ENCODE measurements at places on chromosomes 6 and 20.

- no peak for DNase-seq
These were observed 11.7 kb upstream of the STX7 start for GRCh38 chr6:132524646-132525045.

- no peak for DNase-seq
These were observed 77.2 kb downstream of the GPR6 start for GRCh38 chr6:110055387-110055735.

- no peak for DNase-seq
These were observed 416 bp downstream of the RSPH4A start for GRCh38 chr6:116616737-116617053.

- DNase-seq, result no peak
These were observed 508.9 kb upstream of the SULF2 start for GRCh38 chr20:48294196-48294595.

GRCh38 chr6:157904999-157905398 is 76.7 kb upstream of the SYNJ2 start:
- no peak for DNase-seq

- DNase-seq, result no peak
These were observed 1.8 kb downstream of the RNF144B start for GRCh38 chr6:18388942-18389341.

DNA sequence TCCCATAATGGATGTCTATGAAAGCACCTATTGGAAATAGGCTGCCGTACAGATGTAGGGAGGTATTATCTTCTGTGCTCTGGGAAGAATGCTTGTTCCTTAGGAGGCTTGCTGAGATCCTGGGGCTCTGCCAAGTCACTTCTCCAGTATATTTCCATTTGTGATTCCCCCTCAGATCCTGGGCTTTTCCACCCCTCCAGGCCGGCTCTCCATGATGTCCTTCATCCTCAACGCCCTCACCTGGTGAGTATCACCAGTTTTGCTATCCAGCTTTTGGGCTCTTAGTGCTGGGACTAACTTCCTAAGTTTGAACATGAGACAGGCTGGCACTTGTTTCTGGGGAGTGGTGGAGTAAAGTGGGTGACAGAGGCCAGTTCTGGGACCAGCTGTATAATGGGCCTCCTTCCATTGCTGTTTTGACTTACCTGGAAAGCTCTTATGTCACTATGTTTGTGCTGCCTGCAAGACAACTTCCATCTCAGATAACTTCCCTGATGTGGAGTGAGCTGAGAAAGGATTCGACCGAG is 2.6 kb downstream of the SYS1 start:
- DNase-seq, result no peak

GRCh38 chr20:5143851-5144250 is 17.0 kb downstream of the CDS2 start:
- DNase-seq, result peak; percentile 10

DNA sequence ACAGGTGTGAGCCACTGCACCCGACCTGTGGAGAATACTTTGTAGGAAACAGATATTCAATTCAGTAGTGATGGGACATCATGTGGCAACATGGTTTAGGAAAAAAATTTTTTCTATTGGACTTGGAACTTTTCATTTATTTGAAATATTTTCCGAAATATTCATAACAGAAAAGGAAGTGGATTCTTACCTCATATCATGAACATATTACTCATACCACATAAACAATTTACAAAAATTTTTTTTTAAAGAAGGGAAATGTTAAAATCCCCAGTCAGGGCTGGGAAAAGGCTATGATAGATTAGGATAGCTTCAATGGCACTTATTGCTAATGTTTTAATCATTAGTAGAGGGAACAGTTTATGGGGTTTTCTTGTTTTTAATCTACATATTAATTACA is 6.8 kb upstream of the ALDH8A1 start:
- no peak for DNase-seq

DNA sequence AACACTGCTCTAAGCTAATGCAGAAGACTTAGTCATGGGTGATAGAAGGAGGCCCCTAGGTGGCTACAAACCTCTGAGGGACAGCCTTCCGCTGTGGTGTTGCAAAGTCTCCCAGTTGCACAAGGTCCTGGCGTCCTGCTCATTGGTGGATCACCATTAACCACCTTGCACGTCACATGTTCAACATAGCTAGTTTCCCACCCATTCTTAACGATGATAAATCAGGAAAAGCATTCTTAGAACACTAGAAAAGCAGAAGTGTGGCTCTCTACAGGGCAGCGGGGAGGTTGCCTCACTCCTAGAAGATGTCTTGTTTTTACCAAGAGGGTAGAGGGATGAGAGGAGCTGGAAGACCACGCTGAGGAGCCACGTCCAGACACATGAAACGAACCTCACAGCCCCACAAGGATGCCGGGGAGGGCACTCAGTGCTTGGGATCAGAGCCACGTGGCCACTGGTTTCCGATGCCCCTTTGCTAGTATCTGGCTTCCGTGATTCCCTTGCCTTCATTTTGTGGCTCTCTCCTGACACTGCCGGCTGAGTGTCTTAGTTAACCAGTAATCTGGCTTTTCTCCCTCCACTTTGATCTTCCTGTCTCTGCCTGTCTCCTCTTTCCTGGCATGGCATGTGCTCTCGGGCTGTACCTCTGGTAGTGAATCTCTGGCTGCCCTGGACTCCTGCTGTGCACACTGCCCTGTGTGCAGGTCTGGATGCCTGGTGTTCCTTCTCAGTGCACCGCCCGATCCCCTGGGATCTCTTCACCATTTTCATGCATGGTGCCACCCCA is 91.4 kb upstream of the NEDD9 start:
- DNase-seq, result no peak

DNA sequence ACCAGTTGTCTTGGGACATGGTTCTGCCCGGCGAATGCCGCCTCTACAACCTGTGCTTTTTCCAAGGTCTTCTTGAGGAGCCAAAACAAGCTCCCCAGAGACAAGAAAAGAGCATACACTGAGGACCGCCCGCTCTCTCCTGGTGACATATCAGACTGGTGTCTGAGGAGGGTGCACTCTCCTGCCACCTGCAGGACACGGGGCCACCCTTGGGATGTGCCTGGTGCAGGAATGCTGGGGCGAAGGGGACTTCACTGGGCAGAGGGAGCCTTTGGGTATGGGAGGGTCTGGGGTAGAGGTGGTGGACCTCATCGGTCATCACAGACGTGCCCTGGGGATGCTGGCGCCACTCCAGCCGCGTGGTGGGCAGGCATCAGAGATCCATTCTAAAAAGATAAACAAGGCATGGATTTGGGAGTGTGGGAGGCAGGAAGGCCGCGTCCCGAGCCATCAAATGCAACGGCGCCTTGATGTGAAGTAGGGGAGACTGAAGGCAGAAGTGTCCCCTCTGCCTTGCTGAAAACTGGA is 163.3 kb downstream of the CD83 start:
- DNase-seq, result no peak

- no peak for DNase-seq
These were observed 92.8 kb upstream of the EEF1E1 start for GRCh38 chr6:8195040-8195713.

GRCh38 chr6:30067460-30068139 is 602 bp downstream of the PPP1R11 start:
- no peak for DNase-seq

DNA sequence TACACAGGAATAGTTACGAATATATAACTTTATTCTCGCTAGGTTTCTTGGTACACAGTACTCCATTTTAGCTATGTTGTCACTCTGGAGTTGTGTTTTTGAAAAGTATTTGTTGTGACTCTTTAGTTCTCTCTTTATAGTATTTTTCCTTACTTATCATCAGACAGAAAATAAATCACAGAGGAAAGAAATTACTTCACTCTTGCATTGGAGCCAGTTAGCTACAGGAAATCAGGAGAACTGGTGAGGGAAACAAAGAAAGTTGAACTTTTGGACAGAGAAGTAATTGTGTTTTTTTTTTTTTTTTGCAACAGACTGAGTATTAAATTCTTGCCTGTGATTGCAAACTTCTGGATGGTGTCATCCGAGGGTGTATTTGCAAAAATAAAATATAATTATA is 33.9 kb downstream of the DSE start:
- no peak for DNase-seq

DNA sequence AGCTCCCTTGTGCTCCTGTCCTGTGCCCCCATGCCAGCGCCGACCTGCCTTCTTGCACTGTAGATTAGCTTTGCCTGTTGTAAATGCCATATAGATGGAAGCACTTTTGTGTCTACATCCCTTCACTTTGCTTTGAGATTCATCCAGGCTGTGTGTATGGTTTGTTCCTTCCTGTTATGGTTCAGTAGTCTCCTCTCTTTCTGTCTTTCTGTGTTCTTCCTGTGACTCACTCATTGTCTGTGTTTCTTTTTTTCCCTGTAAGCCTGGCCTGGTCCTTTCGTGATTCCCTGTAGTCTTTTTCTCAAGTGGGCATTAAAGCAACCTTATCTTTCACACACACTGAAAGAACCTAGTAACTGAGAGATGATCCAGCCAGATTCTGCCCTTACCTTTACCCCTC is 66.6 kb downstream of the JARID2 start:
- no peak for DNase-seq

DNA sequence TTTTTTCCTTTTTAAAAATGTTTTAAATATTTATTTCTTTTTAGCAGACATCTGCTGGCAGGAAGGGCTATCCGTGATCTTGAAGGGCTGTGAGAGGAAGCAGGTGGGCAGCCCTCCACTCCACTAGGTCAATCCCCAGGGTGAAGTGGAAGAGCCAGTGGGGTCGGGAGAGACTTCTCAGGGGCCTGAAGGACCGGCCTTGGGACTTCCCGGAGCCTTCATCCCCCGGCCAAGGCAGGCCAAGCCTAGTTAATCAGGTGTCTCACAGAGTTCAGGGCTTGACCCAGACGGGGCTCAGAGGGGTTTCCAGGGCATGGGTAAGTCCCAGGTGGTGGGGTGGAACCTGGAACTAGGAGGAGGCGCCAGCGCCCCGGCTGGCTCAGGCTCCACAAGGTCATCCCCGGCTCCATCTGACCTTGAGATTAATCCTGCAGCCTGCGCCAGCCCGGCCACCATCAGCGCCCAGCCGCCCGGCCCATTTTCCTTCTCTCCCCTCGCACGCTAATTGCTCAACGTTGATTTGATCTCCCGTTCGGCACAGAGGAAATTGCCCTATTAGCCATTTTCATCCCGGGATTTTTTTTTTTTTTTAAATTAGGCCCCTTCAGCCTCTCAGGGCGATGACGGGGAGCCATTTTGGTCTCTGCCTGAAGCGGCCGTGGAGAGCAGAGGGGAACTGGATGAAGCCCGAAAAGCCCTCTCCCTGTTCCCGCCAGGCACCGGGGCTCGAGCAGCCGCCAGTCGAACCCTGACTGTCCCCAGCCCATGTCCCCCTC is 44.4 kb downstream of the MDFI start:
- DNase-seq, result no peak

GRCh38 chr6:149852881-149853280 is 11.3 kb downstream of the LRP11 start:
- DNase-seq, result no peak

DNA sequence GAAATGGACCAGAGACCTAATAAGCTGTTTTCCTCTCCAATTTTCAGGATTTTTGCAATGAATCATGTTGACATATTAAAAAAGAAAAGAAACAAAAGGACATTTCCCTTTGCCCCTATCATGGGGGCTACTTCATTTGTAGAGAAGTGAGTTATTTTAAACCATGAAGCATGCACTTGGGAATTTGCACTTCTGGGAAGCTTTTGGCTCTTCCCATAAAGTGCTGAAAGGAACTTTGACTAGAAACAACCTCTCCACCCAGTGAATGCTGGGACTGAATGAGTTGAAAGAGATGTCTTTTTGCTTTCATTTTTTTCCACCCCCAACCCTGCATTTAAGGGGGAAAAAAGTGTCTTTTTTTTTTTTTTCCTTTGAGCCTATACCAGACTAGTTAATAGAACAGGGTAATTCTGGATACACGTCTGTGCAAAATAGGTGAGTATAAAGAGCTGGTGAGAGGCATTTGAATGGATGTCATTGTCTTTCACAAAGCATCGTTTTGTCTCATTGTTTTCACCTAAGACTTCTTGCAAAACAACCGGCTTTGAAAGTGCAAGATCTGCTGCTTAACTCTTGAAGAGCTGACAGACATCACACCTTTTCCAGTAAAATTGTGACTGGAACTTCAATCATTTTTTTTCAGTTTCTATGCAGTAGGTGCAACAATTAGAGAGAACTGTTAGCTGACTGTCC is 138.7 kb upstream of the BACH2 start:
- no peak for DNase-seq

DNA sequence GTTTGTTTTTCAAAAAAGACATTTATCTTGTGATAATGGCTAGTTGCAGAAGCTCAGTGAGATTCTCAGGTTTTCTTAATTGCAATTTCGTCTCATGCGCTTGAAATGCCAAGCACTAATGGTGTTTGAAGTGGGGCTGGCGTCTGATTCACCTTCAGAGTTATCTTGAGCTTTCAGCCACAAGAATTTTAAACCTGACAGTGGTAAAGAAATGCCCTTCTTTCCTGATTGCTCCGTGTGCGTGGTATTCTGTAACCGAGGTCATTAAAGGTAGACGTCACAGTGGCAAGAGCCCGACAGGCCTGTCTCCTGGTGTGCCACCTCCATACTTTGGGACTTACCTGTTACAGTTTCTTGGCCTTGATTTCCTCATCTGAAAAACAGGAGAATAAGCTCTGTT is 126.5 kb upstream of the QKI start:
- DNase-seq, result no peak

DNA sequence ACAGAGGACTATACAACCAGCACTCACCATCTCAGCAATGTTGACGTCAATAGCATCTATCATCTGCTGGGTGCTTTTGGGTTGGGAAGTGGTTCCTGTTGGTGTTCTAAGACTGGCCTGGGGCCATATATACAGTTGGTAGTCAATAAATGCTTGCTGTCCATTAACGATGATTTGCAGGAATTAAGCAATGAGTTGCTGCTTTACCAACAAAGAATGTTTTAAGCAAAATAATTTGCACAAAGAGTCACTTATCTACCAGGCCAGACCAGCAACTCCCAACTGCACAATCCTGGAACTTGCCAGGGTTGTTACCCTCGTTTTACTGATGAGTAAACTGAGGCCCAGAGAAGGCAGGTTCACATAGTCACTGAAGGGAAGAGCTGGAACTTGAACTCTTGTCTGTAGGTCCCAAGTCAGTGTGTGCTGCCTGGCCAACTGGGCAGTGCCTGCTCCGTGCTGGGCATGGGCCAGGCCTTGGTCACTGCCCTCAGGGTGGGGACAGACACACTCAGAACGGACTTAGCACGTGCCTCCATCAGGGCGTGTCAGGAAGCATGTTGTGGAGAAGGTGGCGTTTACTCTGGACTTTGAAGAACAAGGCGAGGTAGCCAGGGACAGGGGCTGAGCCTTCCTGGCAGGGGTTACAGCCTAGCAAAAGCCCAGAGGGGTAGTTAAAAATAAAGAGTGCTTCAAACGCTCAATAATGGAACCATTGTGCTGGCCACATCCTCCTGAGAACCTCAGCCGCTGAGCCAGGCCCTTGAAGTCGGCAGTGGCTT is 2.5 kb upstream of the SRC start:
- DNase-seq, result no peak

- no peak for DNase-seq
These were observed 100.4 kb downstream of the JARID2 start for GRCh38 chr6:15346315-15346714.

GRCh38 chr20:362271-363254 is 15.7 kb downstream of the NRSN2 start:
- DNase-seq, result no peak

- DNase-seq, result peak; percentile 19
These were observed 4.6 kb upstream of the RAE1 start for GRCh38 chr20:57346477-57346876.

- no peak for DNase-seq
These were observed 77.3 kb upstream of the SLC35F1 start for GRCh38 chr6:117829594-117830319.
